ENCODE measurements at places on chromosomes 4 and X. TPM values are rescaled to one million over a fixed set of nuclear protein-coding genes. Genes with fewer than 3 reads are reported as not detected.

The SLC9B1 gene
- total RNA-seq = 0.28 TPM

The SH3RF1 gene
- 29.8 TPM for total RNA-seq

- no peak for DNase-seq
Measured at GRCh38 chr4:40118861-40119260, 62.2 kb downstream of the N4BP2 start.

GRCh38 chr4:77349796-77350195, 192.8 kb downstream of the CCNG2 start:
- no peak for DNase-seq

- no peak for DNase-seq
Measured at GRCh38 chr4:8385611-8386010, 54.9 kb downstream of the ACOX3 start.

DNA sequence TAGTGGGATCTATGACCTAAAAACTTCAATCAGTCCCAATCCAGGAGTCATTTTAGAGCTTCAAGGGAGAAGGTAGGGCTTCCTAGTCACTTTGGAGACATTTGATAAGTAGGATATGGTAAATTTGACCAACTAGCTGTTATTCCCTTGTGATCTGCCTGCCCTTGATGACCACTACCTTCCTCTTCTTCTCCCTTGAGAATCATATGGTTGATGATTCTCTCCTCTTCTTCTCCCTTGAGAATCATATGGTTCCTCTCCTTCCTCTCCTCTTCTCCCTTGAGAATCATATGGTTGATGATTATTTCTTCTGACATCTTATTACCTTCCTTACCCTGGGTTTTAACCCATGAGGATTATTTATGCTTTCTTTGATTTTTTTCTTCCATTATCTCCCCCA, 482.6 kb upstream of the TENM3 start:
- DNase-seq = no peak

DNA sequence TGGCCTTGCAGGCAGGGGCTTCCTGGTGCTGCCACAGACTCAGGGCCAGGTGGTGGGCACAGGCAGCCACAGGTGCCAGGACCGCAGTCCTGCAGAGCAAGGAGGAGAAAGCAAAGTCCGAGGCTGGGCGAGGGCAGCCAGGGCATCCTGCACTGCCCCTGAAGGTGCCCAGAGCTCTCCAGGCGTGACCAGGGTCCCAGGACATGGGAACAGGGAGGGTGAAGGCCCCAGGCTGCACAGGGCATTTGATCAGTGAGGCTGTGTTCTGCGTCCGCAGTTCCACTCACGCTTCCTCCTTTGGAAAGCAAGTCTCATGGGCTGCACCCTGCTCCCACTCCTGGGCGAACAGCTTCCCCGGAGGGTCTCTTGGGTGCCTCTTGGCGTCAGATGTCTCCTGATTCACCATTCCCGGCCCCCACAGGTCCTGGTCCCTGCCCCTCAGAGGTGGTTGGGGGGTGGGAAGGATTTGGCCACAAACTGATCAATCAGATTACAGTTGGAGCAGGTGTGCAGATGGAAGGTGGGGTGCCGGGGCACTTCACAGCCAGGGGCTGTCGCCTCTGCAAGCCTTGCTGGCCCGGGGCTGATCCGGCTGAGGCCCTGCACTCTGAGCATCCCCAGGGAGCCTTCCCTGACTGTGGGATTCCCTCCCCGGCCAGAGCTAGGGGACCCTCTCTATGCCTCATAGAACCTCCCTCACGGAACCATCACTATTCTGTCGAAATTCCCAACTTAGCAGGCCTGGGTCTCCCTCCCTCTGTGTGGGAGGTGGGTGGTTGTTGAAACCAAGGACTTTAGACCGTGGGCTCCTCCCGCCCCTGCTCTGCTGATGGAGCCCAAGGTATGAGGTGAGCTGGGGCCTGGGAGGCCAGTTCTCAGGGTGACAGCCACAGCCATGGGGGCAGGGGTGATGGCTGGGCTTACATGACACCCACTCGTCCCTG, 3.3 kb downstream of the SH3TC1 start:
- no peak for DNase-seq

- DNase-seq = no peak
Measured at GRCh38 chrX:132737743-132738142, 220.7 kb downstream of the HS6ST2 start.

DNA sequence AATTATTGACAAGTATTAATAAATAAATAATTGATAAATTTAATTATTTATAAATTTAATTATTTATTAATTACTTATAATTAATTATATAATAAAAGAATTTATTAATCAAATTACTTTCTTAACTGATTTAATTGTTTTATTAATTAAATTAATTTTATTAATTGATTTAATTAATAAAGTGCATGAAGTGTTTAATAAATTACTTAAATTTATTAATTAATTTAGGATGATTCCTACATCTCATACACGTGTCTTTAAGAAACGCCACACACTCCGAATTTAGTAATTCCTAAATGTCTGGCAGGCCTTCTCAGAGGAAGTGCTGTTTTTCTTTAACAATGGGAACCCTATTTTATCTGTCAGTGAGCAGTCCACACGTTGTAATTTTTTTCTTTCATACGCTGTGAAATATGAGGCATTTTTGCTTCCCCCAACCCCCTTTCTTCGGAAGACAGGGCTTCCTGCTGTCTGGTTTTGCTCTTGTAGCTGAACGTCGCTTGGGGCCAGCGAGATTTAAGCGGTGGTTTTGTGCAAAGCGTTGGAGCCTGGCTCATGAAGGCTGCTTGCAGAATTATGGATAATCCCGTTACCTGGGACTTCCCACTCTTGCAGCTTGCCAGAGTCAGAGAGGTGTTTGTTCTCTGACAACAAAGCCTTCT, 46.8 kb downstream of the CRLF2 start:
- DNase-seq = no peak

GRCh38 chrX:129510331-129510730, 13.0 kb downstream of the SMARCA1 start:
- DNase-seq = no peak
